ENCODE measurements at places on chromosomes 7 and 10.

- DNase-seq = no peak
These were observed 74.9 kb upstream of the PCBD1 start for GRCh38 chr10:70963271-70963670.

DNA sequence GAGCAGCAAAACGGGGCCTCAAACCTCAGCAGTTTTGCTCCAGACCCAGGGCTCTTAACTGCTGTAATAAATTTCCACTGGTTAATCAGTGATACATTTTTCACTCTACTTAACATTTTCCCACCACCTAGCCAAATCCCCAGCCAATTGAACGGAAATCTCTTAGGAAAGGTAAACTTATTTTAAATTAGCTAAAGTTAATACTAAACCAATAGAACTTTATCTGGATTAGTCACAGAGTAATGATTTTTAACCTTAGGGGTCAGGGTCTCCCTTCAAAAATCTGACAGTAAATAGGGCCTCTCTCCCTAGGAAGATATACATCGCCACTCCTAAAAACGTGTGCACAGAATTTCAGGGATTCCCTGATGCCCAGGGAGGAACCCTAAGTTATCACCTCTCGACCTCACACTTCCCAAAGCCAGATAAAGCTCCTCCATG is 87.4 kb upstream of the KMT2E start:
- no peak for DNase-seq

- DNase-seq = no peak
These were observed 430.5 kb upstream of the KLF6 start for GRCh38 chr10:4215485-4215884.

- DNase-seq = no peak
These were observed 764 bp upstream of the FAM131B start for GRCh38 chr7:143363016-143363937.

DNA sequence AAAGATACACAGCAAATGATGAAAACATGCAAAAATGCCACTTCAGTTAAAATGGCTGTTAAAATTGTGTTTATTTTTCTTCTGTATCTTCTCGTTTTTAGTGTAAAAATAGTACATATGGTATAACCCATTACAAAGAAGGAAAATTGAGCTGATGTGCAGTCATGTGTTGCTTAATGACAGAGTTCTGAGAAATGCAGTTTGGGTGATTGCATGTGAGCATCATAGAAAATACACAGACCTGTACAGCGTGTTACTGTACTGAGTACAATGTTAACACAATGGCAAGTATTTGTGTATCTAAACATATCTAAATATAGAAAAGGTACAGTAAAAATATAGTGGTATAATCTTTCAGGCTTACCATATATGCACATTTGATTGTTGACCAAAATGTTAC is 7.3 kb downstream of the DMTF1 start:
- no peak for DNase-seq

Data from T-helper 22 cell (primary cell).